Progenitor cell of endocrine pancreas (in vitro differentiated cells): ENCODE measurements at places on chromosomes 6 and 20. TPM values are rescaled to one million over a fixed set of nuclear protein-coding genes. Genes with fewer than 3 reads are reported as not detected.
A peak's percentile ranks its signal among the peaks of the same experiment; 100 is the strongest.

DNA sequence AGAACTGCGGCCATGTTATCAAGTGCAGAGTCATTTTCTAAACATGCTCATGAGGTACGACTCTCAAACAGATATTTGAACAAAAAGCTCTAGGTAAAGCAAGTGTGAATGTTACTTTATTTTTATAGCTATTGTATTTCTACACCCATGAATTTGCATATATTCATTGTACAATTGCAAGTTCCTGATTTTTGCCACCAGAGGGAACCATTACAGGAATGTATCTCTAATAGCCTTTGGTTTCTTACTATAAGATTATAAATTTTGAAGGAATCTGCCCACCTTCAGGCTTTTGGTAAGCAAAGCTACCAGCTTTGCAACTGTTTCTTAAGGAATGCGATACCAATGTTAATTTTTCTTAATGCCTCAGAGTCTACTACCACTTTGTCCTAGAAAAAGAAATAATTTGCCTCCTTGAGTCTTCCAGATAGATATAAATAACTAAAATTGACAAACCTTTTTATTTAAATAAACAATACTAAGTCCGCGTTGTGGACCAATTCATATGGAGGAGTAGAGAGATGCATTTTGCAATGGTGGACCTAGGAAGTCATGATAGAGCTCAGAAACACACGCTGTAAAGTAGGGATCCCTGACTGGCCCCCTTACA, 125.4 kb upstream of the SAMD5 start:
- H3K36me3 ChIP-seq: peaks cover 42% of the 10 kb centered on the region
- no peak overlapping the region for H3K27ac ChIP-seq
- no peaks in the 10 kb centered on the region for H3K27me3 ChIP-seq
- no peak for DNase-seq
- no peak overlapping the region for H3K4me3 ChIP-seq

- H3K27me3 ChIP-seq: no peaks in the 10 kb centered on the region
- H3K36me3 ChIP-seq: no peaks in the 10 kb centered on the region
- no peak overlapping the region for H3K4me3 ChIP-seq
- DNase-seq: no peak
- no peak overlapping the region for H3K27ac ChIP-seq
Measured at GRCh38 chr6:124854338-124854922, 107.8 kb upstream of the RNF217 start.

DNA sequence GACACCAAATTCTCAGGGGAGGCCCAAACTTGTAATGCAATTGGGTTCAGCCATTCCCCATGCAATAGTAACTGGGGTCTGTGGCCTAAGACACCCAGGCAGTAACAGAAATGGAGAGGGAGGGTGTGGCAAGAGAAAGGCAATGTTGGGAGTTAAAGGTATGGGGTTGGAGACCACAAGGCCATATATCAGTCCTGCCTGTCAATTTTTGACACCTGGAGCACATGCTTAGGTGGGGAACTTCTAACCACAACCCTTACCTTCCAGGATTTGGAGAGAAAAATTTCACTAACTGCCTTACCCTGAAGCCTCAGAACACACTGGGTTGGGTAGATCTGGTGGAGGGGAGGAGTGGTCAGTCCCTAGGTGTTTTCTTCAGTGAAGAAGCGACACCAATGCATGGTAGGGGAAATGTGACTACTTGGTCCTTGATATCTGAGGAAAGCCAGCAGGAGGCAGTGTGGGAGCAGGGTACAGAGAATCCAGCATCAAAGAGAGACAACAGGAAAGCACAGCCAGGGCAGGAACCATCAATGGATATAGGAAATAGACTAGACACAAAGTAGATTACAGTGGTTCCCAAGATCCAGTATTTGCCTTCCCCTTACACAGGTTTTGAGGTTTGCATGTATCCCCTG, 6.8 kb upstream of the USP49 start:
- H3K4me1 ChIP-seq: no peaks in the 10 kb centered on the region
- H3K36me3 ChIP-seq: peaks cover 5% of the 10 kb centered on the region
- no peak overlapping the region for H3K27ac ChIP-seq
- no peaks in the 10 kb centered on the region for H3K27me3 ChIP-seq
- DNase-seq: no peak

- no peak for DNase-seq
- no peak overlapping the region for H3K27ac ChIP-seq
- H3K36me3 ChIP-seq: peaks cover 9% of the 10 kb centered on the region
- no peaks in the 10 kb centered on the region for H3K27me3 ChIP-seq
Measured at GRCh38 chr20:16397086-16397485, 176.2 kb downstream of the KIF16B start.

DNA sequence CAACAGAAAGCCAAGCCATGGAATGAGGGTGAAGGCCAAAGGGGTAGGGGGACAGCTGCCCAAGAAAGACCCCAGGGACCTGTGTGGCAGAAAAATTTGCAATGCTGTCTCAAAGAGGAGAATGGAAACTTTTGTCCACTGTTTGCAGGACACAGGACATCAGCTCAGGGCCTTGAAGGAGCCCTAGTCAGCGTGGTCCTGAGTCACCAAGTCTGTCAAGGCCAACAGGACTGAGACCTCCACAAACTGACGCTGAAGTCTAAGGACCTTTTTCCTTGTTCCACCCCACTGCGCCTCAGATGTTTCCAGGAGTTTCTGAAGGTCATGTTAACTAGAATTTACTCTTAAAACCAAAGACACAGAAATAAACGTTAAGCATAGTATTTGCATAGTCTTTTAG, 31.8 kb upstream of the AVP start:
- no peaks in the 10 kb centered on the region for H3K27me3 ChIP-seq
- H3K36me3 ChIP-seq: peaks cover 14% of the 10 kb centered on the region
- no peak for DNase-seq

DNA sequence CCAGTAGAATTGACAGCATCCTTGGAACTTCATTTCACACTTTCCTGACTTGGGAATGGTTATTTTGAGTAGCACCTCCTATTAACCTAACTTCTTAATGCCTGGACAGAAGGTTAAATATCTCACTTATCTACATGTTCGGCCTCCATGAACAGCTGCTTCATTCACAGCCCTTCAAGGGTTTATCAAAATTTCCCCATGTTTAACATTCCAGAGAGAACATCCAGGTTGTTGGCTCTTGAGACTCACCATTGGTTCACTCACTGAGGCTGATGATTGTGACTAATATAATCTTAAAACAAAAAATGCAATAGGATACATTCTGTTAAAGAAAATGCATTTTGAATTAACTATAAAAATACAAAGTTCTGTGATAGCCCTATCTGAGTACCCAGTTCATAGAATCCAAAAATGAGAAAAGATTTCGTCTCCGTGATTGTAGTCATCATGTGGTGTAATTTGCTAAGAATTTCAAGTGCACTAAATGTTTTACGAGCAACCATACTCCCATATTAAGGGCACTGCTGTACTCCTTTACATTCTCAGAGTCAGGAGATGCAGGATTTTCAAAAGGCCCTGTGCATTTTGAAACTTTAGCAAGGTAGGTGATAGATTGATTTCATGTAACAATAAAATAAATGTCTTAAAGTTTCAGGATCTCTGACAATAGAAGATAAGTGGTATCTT, 260.6 kb upstream of the TAB2 start:
- no peaks in the 10 kb centered on the region for H3K36me3 ChIP-seq
- no peak for DNase-seq
- no peak overlapping the region for H3K4me3 ChIP-seq
- no peak overlapping the region for H3K27ac ChIP-seq
- no peaks in the 10 kb centered on the region for H3K27me3 ChIP-seq

GRCh38 chr6:112478036-112478435, 130.9 kb downstream of the RFPL4B start:
- H3K4me3 ChIP-seq: no peak overlapping the region
- no peak for DNase-seq
- H3K27me3 ChIP-seq: no peaks in the 10 kb centered on the region
- peaks cover 17% of the 10 kb centered on the region for H3K4me1 ChIP-seq
- no peaks in the 10 kb centered on the region for H3K36me3 ChIP-seq

DNA sequence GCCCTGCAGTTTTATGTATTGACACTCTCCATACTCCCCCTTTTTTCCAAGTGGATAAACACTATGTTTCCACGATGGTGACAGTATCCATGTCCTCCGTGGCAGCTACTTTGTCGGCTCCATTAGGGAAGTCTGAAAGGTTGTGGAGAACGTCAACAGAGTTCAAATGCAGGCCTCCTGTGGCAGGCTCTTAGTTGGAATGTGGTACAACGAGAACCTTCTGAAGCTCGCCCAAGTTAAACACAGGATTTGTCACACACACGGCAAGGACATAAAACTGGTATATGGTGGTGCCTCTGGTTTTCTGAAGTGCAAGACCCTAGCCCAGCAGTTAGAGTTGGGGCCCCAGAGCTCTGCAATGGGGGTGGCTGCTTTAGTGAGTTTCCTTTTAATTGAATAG, 187.0 kb upstream of the TAB2 start:
- H3K36me3 ChIP-seq: no peaks in the 10 kb centered on the region
- no peak overlapping the region for H3K4me3 ChIP-seq
- peaks cover 6% of the 10 kb centered on the region for H3K27me3 ChIP-seq
- no peak overlapping the region for H3K27ac ChIP-seq
- H3K4me1 ChIP-seq: peaks cover 19% of the 10 kb centered on the region

GRCh38 chr20:53748821-53749421, 155.3 kb upstream of the ZNF217 start:
- H3K36me3 ChIP-seq: no peaks in the 10 kb centered on the region
- H3K4me3 ChIP-seq: no peak overlapping the region
- H3K27ac ChIP-seq: no peak overlapping the region
- H3K27me3 ChIP-seq: no peaks in the 10 kb centered on the region
- peaks cover 16% of the 10 kb centered on the region for H3K4me1 ChIP-seq

DNA sequence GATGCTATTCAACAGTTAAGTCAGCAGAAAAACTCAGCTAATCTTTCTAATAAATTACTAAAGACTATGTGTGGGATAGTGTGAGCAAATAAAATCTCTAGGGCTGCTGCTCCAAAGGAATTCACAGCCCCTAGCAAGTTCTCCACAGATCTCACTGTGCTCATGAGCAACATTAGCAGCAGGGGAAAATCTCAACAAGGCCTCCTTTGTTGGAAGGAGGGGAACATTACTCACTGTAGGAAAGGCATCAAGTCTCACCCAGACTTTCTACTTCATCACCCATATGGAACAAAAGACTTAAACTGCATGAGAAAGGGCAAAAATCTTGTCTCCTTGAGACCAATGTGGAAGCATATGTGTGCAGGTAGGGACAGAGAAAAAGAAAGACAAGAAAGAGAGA, 726.4 kb upstream of the SLC35B3 start:
- H3K4me3 ChIP-seq: no peak overlapping the region
- no peaks in the 10 kb centered on the region for H3K27me3 ChIP-seq
- no peak for DNase-seq
- no peak overlapping the region for H3K27ac ChIP-seq
- no peaks in the 10 kb centered on the region for H3K36me3 ChIP-seq

DNA sequence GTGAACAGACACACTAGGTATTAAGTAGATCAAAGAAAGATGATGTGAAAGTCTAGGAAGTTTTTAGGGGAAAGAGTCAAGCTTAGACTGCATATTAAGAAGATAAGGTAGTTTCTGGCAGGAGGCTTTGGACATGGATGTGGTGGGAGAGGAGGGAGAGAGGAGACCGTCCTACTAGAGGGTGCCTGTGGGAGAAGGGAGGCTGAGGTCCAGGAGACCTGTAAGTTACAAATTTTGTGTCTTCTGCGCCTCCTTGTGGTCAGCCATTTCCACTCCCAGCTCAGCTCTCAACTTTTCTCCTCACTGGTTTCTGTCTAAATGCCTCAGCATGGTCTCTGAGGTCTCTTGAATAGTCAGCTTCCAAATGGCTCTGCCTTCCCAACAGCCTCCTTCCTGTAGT, 193.5 kb downstream of the UNC5CL start:
- peak; percentile 42 for DNase-seq
- H3K4me3 ChIP-seq: no peak overlapping the region
- H3K4me1 ChIP-seq: no peaks in the 10 kb centered on the region
- H3K27ac ChIP-seq: no peak overlapping the region
- H3K27me3 ChIP-seq: peaks cover 41% of the 10 kb centered on the region
- H3K36me3 ChIP-seq: no peaks in the 10 kb centered on the region

GRCh38 chr6:43964659-43965570, 162.3 kb downstream of the MRPL14 start:
- H3K4me3 ChIP-seq: no peak overlapping the region
- peaks cover 2% of the 10 kb centered on the region for H3K27me3 ChIP-seq
- no peak overlapping the region for H3K27ac ChIP-seq
- no peaks in the 10 kb centered on the region for H3K36me3 ChIP-seq
- no peaks in the 10 kb centered on the region for H3K4me1 ChIP-seq
- no peak for DNase-seq

DNA sequence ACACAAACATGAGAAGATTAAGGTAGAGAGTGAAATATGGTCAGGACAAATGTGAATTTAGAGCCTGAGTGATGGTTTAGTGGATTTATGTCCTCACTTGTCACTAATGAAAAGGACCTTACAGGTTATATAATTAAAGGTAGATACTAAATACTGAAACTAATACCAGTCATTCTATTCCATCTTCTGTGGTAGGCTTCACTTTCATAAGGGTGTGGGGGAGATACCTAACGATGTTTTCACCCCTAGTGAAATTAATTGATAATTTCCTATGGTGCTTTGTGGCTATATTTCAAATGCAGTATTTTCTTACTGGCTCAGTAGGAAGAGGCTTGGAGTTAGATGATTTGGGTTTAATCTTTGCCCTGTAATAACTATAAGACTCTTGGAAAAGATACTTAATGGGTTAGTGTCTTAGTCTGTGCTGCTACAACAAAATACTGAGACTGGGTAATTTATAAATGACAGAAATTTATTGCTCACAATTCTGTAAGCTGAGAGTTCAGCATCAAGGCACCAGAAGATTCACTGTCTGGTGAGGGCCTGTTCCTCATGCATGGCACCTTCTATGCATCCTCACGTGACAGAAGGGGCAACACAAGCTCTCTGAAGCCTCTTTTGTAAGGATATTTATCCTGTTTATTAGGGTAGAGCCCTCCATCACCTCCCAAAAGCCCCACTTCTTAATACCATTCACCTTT, 21.3 kb downstream of the RNF217 start:
- no peak for DNase-seq
- no peak overlapping the region for H3K27ac ChIP-seq
- H3K4me3 ChIP-seq: no peak overlapping the region

GRCh38 chr6:141963543-141964295, 169.0 kb upstream of the GJE1 start:
- no peak overlapping the region for H3K4me3 ChIP-seq
- no peaks in the 10 kb centered on the region for H3K27me3 ChIP-seq
- H3K27ac ChIP-seq: no peak overlapping the region
- H3K4me1 ChIP-seq: peaks cover 2% of the 10 kb centered on the region

DNA sequence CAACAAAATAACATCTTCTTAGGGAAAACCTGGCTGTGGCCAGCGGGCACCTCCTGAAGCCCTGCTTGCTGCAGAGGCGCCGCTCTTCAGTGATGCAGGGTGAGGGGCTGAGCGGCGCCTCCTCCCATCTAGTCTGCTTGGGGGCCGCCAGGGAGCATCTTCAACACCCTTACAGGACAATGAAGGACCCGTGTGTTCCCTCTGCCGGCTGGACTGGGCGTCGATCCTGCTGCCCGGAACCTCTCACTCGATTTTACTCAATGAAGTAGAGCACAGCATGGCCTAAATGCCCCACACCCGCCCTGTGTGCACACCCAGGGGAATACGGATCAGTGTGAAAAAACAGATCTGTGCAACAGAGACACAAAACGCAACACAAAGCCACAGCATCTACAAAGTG, 28.5 kb upstream of the MPC1 start:
- H3K27ac ChIP-seq: no peak overlapping the region
- no peak for DNase-seq
- no peaks in the 10 kb centered on the region for H3K27me3 ChIP-seq
- H3K4me3 ChIP-seq: no peak overlapping the region
- peaks cover 11% of the 10 kb centered on the region for H3K4me1 ChIP-seq

The PCNA gene
- total RNA-seq: 123 and 126 TPM in 2 replicates

The TCF15 gene
- not detected in 2 replicates for total RNA-seq

The SAMD10 gene
- 12.8 and 14.0 TPM in 2 replicates for total RNA-seq

The PRR18 gene
- 0.60 and 0.93 TPM in 2 replicates for total RNA-seq

The AKIRIN2 gene
- total RNA-seq: 77.8 and 86.3 TPM in 2 replicates

The PROKR2 gene
- total RNA-seq: not detected in 2 replicates

The PCK1 gene
- not detected in 2 replicates for total RNA-seq

The HLA-DMA gene
- total RNA-seq: 3.3 and 3.4 TPM in 2 replicates
